CMK (cell line): ENCODE measurements at places on chromosomes 2 and 18.
A peak's percentile ranks its signal among the peaks of the same experiment; 100 is the strongest.

DNA sequence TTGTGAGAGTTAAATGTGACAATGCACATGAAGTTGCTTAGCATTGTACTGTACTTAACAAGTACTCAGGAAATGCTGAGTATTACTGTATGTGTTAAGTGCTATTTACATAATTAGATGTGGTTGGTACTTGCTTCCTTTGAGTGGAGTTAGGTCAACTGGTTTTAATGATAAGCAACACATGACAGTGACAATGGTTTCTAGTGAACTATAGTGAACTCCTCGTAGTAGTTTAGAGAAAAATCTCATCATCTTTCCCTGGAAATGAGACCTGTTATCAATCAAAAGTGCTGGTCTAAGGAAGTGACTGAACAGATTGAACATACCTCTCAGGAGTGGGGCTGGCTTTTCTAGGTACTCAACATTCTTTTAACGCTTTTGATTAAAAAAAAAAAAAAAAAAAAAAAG, 29.2 kb upstream of the ZDBF2 start:
- no peak for DNase-seq

DNA sequence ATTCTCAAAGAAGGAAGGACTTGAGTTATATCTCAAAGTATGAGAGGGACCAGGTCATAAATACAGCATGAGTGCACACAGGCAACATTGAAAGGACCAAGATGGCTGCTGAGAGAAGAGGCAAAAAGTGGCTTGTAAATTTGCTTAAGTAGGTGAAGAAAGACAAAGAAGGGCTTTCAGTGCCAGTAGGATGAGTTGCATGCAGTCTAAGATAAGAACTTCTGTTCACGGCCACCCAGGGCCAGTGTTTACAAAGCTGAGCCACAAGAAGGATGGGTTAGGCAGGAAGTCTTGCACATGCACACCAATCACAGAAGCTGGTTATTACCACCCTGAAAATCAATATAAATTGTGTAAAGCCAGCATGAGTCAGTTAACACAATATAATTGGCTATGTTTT, 3.1 kb upstream of the ABCB11 start:
- peak; percentile 42 for DNase-seq

- no peak for DNase-seq
These were observed 173.5 kb downstream of the ALK start for GRCh38 chr2:29747786-29748470.

DNA sequence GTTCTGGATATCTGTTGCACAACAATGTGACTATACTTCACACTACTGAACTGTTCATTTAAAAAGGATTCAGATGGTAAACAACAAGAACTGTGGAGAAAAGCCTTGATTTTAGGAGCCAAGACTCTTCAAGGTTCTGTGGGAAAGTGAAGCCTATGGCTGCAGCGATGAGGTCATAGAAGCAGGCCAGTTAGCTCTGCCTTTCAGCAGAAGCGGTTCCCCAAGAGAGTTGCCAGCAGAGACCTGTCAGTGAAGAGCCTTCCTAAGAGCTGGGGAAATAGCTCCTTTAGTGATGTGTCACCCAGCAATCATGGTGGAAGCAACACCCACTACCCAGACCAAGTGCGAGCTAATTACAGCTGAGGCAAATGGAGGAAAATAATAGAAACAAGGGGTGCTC, 346.5 kb upstream of the ETAA1 start:
- no peak for DNase-seq
